ENCODE measurements at places on chromosomes 6 and 20.
A peak's percentile ranks its signal among the peaks of the same experiment; 100 is the strongest.

- DNase-seq, result no peak
Measured at GRCh38 chr20:33301192-33301930, 18.3 kb downstream of the BPIFB1 start.

DNA sequence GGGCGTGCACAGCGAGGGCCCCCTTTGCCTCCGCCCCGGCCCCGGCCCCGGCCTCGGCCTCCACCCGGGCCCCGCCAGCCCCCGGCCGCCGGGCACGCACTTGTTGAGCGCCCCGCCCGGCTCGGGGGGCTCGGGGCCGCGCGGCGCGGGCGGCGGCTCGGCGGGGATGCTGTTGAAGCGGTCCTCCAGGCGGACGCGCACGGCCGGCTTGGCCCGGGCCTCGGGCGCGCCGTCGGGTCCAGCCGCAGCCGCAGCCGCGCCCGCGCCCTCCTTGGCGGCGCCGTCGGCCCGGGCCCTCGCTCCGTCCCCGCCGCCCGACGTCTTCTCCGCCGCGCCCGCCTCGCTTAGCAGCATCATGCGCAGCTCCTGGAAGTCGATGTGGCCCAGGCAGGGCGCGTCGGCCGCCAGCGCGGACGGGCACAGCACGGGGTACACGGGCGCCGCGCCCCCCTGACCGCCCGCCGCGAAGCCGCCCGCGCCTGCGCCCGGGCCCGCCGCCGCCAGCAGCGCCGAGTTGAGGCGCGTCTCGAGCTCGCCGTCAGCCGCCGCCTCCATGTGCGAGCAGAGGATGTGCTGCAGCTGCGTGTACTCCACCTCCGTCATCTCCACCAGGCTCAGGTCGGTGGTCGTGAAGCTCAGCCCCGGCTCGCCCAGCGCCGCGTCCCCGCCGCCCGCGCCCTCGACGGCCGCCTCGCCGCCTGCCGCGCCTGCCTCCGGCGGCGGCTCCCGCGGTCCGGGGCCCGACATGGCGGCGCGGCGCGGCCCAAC is 514 bp downstream of the TCFL5 start:
- no peak for DNase-seq

DNA sequence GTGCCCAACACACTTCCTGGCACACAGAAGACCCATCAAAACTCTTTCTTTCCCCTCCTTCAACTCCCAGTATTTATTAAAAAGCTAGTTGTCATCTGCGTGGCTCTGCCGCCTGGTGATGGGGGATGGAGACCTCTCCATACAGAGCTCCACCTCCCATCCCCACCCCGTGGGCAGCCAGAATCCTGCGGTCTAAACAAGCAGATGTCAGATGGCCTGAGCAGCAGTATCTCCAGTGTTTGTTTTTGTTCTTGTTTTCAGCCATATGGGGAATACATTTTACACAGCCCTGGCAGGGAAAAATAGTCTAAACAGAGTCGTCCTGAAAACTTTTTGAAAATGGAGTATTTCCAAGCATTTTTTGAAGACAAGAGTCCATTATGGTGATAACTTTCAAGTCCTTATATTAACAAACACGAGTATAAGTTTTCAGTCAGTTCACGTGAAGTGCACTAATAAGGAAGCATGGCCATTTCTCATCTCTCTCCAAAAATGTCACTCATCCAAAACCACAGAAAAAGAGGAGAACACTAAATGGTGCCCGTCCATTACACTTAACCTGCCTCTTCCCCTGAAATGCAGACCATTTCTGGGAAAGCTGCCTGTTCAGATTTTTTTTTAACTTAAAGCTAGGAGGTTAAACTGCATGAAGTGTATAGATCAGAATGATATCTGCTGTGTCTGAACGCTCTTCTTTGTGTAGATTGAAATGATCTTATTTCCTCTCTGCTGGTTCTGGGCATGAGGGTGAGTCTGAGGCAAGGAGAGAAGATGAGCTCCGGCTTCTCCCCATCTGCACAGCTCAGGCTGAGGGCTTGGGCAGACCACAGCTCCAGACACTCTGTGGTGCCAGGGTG is 91.0 kb downstream of the TCP11 start:
- peak; percentile 73 for DNase-seq

DNA sequence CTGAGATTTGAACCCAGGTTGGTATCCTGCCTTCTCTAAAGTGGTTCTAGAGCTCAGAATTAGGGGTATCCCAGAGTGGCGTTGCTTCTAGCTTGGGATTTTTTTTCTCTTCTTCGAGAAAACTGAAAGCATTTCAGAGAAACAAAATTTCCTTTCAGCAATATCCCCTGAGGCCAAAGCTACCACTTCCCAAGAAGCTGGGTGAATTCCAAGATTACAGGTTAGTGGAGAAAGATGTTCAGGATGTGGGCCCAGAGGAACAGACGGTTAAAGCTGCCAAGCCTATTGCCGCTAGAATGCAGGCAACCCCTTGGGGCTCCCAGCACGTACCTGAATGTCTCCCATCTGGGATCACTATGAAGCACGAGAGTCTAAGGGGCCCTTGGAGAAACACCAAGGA is 134.1 kb downstream of the FOXO3 start:
- no peak for DNase-seq

GRCh38 chr20:33983371-33983770 is 10.3 kb upstream of the RALY start:
- DNase-seq, result no peak

DNA sequence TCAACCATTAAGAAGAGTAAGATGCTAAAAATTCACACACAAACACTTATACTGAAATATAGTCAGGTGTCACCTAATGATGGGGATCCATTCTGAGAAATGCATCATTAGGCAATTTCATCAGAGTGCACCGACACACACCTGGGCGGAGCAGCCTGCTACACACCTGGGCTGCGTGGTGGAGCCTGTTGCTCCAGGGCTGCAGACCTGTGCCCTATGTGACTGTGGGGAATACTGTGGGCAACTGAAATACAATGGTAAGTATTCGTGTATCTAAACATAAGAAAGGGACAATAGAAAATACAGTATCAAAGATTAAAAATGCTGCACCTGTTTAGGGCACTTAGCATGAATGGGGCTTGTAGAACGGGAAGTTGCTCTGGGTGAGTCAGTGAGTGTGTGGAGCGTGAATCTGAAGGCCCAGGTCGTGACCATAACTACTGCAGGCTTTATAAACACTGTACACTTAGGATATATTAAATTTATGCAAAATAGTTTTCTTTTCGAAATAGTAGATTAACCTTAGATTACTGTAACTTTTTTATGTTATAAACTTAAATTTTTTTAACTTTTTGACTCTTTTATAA is 124.4 kb upstream of the AFDN start:
- DNase-seq, result no peak

- no peak for DNase-seq
Measured at GRCh38 chr6:29141606-29142005, 29.1 kb upstream of the OR2J2 start.

- no peak for DNase-seq
Measured at GRCh38 chr6:162099685-162100084, 627.9 kb downstream of the PRKN start.

DNA sequence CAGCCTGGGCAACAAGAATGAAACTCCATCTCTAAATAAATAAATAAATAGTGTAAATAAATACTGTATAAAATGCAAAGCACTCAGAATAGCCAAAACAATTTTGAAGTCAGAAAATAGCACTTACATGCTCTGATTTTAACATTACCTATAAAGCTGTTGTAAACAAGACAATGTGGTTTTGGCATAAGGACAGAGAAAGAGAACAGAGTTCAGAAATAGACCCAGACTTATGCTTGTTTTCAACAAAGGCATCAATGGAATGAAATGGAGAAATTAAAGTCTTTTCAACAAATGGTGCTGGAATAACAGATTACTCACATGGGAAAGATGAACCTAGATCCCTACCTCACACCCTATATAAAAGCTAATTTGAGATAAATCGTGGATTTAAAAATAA is 10.4 kb downstream of the ACAT2 start:
- no peak for DNase-seq

DNA sequence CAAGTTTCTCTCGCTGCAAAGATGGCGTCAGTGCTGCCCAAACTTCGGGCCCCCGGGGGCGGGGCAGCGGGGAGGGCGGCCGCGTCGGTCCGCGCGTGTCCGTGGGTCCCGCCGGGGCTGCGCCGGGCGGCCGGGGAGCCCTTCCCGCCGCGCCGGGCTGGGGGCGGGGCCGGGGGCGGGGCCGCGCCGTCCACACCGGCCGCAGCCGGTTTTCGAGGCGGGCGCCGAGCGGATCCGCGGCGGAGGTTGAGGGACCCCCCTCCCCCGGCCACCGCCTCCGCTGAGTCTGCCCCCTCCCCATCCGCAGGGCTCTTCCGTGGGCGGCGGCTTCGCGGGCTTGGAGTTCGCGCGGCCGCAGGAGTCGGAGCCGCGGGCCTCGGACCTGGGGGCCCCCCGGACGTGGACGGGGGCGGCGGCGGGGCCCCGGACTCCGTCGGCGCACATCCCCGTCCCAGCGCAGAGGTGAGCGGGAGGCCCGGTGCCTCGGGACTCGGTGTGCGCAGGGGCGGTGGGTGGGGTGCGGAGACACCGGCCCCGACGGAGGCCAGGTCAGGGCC is 572 bp downstream of the SLC2A4RG start:
- peak; percentile 36 for DNase-seq

DNA sequence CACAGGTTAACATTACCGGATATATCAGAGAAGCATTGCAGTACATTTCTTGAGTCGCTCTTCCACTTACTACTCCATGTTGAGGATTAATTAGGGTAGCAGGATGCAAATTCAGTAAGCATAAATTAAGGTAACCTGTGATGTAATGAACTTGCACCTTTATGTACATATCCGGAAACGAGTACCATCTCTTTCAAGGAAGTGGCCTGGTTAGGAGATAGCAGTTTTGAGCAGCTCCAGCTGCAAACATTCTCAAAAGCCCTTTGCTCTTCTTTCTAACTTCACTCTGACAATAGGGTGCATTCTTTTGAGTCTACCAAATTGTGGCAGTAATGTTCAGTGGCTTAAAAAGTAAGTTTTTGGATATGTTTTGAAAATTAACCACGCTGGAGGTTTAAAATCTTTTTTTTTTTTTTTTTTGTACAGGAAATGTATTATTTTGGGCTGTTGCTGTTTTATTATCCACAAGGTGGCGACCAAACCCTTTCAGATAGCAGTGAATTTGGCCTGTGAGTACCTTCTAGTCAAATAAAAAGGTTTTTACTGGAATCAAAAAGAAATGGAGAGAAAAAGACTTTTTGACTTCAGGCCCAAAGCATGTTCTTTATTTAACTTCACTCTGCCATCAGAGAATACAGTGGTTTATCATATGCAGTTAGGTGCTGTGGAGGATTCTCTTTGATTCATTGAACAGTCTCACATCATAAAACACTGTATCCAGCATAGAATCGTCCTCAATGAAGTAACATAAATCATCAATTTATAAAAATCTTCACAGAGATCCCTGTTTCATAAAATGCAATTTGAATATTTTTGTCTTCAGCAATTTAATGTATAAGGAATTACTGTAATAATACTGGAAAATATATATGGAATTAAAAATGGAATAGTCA is 8.9 kb downstream of the FAM217B start:
- DNase-seq, result peak; percentile 54

- DNase-seq, result no peak
Measured at GRCh38 chr6:105372142-105372848, 30.6 kb downstream of the PREP start.

DNA sequence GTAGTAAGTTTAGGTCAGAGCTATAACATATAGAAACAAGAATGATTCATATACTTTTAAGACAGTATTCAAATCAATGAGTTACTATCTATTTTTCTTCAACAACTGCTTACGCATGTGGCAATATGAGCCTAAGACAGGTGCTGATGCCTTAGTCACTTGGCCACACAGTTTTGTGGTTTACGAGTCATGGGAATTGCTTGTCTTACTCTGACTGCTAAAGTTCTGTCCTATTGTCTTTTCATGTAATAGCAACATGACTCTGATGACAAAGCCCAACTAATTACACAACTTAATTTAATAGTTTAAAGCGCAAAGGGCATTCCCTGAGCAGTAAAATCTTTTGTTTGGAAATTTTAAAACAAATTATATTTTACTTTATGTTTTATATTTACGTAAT is 159.3 kb upstream of the CENPW start:
- DNase-seq, result no peak

- no peak for DNase-seq
Measured at GRCh38 chr20:23417861-23418260, 3.4 kb downstream of the NAPB start.

GRCh38 chr20:43375591-43375990 is 82.1 kb upstream of the SRSF6 start:
- DNase-seq, result no peak

GRCh38 chr6:170344631-170345576 is 38.3 kb downstream of the FAM120B start:
- DNase-seq, result no peak

GRCh38 chr6:38354905-38355304 is 284.8 kb downstream of the BTBD9 start:
- no peak for DNase-seq

DNA sequence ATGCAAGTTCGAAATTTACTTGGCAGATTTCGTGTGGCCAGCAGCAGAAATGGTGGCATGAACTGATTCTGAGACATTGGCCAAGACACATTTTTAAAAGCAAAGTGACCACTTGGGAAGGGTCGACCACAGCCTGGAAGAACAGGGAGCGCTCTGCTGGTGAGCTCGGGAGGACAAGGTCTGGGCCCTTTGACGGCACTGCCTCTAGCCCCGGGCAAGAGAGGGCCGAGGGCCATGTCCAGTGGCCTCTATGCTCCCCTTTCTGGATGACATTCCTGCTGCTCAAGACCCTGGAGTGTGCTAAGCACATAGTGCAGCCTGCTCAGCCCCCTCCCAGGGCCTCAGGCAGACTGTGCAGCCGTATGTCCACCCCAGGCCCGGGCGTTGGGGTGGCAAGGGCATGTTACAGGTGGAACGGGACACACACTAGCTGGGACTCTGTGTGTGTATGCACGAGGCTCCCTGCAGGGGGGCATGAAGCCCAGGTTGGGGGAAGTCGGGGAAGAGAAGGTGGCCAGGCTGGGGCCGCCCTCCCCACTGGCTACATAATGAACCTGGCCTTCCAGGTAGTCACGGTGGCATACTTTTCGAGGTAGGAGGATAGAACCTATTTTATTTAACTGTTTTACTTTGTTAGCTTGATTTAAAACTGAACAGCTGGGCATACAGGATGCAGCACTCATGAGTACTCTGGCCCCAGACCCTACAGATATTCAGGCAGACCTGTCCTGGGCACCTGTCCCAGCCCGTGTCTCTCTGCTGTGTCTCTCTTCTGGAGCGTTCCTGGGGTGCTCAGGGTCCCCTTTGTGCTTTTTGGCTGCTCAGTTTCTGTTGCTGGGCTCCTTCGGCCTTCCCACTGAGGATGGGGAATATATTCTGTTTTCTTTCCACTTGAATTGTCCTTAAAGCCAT is 6.4 kb downstream of the SYNJ2 start:
- DNase-seq, result no peak

- no peak for DNase-seq
Measured at GRCh38 chr6:98944598-98945081, 3.1 kb downstream of the FBXL4 start.

DNA sequence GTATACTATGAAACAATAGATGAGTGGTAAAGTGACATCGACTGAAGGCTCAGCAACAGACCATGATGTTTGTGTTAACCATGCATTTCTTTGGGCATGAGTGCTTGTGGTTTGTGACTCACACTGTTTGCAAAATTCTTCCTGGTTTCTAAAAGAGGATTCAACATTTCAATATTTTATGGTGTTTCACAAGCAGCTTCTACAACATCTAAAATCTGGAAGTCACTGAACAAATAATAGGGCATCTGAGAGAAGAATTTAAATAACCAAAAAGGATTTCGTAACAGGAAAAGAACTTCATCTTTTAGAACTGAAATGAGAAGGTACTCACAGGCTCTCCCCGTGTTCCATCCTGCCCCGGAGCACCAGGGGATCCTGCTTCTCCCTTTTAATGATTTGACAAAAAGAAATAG is 146.2 kb downstream of the COL21A1 start:
- no peak for DNase-seq

GRCh38 chr6:137630666-137631065 is 136.5 kb upstream of the OLIG3 start:
- DNase-seq, result no peak
